ENCODE measurements at places on chromosomes 12 and 14.
A peak's percentile ranks its signal among the peaks of the same experiment; 100 is the strongest.

GRCh38 chr12:76890151-76891143 lies 11.6 kb upstream of the CSRP2 start:
- no peak for DNase-seq

GRCh38 chr14:50388256-50388931 lies 8.3 kb downstream of the CDKL1 start:
- no peak for DNase-seq

DNA sequence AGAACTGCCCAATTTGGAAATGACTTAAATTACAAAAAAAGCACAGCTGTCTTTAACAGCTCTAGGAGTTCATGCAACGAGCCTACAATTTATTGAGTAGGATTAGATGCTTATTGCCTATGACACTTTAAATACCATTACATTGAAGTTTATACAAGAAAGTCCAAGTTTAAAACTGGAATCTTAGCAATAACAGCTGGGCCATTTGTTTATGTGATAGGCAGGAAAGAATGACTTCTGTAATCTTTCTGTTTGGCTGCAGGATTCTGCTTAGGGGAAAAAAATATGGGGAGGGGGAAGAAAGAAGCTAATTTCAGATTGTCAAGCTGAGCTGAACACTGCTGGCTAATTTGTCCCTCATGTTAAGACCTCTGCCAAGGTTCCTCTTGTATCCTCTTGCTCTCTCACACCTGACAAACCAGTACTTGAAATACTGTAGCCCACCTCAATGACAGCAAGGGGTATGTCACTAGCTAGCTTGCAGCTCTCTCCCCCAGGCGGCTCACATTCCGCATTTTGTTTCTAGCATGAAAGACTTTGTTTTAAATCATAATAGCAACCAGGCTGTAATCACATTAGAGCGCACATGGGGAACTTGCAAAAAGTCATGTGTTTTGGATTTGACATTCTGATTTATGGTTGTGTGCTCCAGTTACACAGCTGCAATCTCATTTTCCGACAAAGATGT lies 384.8 kb downstream of the BMP4 start:
- no peak for DNase-seq

DNA sequence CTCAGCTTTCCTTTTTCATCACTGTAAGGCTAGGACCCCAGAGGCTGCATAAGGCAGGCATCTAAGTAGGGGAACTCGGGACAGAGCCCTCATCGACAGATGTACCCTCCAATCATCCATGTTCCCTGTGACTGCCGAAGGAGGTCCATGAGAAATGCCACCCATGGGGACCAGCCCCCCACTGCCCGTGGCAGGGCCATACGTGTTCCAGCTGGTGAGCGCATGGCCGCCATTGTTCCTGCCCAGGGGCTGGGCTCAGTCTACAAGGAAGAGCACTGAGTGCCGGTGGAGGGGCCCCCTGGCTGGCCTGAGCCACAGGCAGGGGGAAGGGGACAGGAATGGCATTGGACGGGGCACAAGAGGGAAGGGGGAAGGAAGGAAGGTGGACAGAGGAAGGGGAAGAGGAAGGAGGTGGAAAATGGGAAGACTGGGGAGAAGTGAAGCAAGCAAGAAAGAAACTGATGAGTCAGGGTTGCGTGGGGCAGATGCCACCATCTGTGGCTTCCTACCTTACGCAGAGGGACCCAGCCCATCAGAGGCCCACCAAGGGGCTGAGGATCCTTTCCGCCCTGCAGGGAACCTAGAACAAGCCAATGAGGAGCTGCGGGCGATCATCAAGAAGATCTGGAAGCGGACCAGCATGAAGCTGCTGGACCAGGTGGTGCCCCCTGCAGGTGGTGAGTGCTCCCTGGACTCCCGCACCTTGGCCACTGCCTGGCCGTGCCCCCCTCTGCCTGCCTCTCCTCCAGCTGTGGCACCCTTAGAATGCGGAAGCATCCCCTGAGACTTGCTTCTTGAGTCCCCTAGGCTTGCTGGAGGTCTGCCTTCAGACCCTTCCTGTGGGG lies 120.6 kb upstream of the FKBP4 start:
- no peak for DNase-seq

GRCh38 chr14:102560458-102561261 lies 31.8 kb upstream of the RCOR1 start:
- DNase-seq, result no peak

GRCh38 chr14:25033358-25033757 lies 16.6 kb downstream of the STXBP6 start:
- DNase-seq, result no peak

GRCh38 chr12:104569346-104570173 lies 112.8 kb downstream of the CHST11 start:
- peak; percentile 17 for DNase-seq

- no peak for DNase-seq
Observed at GRCh38 chr14:55889124-55889523, 229.1 kb upstream of the PELI2 start.

- no peak for DNase-seq
Observed at GRCh38 chr12:39571351-39571750, 48.3 kb downstream of the ABCD2 start.

GRCh38 chr14:33393895-33394368 lies 455.3 kb downstream of the NPAS3 start:
- DNase-seq, result no peak

DNA sequence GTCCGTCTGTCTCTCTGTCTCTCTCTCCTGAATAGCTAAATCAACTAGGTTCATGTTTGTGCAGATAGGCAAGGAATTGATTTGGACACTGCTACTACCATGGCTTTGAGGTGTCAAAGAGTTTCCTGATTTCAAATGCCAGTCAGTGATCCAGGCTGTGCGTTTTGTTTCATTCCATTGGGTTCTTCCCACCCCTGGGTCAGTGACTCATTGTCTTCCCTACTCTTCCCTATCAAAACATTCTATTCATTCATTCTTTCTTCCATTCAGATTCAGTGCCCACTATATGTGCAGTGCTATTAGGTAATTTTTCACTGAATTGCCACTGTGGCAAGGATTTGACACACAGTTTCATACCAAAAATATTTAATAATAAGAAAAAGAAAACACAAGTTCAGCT lies 50.4 kb downstream of the RPH3A start:
- DNase-seq, result no peak

DNA sequence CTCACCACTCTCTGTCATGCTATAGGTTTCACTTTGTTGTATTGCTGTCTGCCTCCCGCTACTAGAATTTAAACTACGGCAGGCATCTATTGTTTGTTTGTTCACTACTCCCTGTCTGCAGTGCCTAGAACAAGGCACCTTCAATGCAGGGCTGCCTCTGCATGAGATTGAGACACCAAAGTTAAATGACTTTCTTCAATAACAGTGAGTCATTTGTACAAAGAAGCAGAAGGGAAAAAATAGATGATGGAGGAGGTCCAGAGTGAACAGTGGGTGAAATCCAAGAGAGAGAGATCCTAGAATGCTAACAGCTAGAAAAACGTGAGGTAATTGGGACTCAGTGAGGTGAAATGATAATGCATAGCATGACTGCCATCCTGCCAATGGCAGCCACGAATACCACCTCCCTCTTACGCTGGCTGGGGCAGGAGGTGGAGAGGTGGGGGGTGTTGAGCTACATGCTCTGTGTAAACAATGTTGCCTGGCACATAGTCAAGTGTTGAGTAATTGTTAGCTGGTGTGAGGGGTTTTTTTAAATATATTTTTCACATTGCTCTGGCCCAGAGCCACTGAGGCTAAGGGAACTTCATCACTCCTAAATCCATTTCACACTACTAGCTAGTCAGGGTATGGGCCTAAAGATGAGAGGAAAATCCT lies 367.6 kb downstream of the RPS29 start:
- no peak for DNase-seq

GRCh38 chr14:67722293-67722692 lies 20.6 kb downstream of the RDH12 start:
- DNase-seq, result no peak

GRCh38 chr12:52353766-52354165 lies 13.5 kb downstream of the KRT85 start:
- DNase-seq, result no peak

DNA sequence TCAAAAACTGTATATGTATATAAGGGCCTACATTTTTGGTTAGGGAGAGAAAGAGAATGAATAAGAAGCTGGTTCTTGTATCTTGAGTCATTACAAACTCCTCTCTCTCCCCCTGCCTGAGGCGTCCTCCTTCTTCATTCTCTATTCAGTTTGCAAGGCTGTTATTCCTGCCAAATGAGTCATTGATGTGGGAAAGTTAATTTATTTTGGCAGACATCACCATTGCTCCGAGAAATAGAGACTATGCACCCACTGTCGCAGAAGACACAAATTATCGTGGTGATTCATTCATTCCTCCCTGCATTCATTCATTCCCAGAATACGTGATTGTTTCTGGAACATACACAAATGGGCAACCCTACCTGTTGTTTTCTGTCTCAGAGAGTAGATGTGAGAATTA lies 112.5 kb upstream of the MED13L start:
- no peak for DNase-seq

- no peak for DNase-seq
Observed at GRCh38 chr14:90453401-90453951, 56.6 kb downstream of the CALM1 start.

- DNase-seq, result no peak
Observed at GRCh38 chr14:54299410-54300363, 97.1 kb upstream of the CDKN3 start.

DNA sequence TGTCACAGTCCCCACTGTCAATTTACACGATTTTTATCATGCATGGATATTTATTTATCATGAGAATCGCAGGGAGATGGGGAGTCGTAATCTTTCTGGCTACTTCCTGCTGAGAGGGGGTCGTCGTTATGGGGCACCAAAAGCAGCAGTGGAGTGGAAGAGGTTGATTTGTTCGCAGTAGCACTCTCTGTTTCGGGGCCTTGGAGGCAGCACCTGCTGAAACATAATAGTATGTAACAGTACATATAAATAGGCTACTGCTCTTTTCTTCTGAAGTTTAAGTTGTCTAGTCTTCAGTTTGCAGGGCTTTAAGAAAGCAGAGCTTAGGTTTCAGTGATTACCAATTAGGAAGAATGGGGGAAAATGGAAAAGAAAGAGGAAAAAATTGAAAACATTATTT lies 3.8 kb downstream of the SOAT2 start:
- DNase-seq, result no peak

DNA sequence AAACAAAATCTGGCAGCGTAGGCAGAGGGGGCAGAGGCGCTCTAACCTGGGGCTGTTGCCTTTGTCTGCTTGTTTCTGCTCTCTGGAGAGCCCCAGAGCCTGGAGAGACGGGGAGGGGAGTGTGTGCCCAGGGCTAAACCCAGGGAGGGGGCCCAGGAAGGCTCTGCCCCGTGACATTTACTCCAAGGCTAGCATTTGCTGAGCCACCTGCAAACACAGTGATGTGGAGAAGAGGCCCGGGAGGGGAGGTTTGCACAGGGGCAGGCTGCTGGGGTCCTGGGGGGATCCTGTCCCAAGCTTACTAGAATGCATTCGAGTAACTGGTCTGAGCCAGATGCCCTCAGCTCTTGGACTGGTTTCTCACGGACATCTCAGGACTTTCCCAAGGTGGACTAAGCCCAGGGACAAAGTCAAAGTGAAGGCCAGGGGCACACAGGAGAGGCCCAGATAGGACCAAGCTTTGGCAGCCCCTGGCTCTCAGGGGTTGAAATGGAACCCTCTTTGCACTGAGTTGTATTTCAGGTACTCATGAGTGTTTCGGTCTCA lies 12.0 kb downstream of the MEG3 start:
- DNase-seq, result no peak

DNA sequence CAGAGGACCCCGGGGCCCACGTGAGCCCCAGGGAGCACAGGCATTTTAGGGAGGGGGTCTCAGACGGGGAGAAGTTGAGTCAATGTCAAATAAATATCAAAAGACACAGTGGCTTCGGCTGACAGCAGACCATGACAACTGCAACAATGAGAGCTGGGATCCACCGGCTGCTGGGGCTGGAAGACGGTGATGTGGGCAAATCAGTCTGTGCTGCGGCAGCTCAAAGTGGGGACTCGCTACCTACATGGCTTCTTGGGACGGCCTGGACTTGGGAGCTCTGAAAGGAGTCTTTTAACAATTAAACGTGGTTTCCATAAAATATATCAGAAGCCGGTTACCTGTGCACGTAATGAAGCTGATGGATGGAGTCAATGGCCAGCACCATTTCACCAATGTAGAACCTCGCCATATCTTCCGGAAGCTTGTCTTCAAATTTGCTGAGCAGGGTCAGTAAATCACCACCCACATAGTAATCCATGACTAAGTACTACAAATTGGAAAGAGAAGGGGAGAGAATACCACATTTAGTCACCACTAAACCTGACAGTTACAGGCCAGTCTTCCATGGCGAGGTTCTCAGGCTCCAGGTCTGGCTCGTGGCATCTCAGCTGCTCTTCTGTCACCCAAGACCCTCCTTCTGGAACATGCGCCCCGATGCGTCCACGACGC lies 58.0 kb downstream of the CDC42BPB start:
- no peak for DNase-seq

GRCh38 chr14:63214417-63215196 lies 10.4 kb downstream of the RHOJ start:
- DNase-seq, result no peak

DNA sequence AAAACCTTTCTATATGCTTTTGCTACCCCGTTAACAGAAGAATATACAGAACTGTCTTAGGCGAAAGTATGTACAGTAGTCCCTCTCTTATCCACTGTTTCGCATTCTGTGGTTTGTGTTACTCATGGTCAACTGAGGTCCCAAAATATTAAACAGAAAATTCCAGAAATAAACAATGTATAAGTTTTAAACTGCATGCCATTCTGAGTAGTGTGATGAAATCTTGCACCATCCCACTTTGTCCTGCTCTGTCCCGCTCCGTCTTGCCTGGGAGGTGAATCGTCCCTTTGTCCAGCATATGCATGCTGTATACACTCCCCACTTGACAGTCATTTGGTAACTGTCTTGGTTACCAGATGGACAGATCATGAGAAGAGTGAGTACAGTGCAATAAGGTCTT lies 70.1 kb upstream of the STRN3 start:
- DNase-seq, result no peak

GRCh38 chr14:60639674-60640073 lies 9.6 kb downstream of the SIX1 start:
- no peak for DNase-seq

DNA sequence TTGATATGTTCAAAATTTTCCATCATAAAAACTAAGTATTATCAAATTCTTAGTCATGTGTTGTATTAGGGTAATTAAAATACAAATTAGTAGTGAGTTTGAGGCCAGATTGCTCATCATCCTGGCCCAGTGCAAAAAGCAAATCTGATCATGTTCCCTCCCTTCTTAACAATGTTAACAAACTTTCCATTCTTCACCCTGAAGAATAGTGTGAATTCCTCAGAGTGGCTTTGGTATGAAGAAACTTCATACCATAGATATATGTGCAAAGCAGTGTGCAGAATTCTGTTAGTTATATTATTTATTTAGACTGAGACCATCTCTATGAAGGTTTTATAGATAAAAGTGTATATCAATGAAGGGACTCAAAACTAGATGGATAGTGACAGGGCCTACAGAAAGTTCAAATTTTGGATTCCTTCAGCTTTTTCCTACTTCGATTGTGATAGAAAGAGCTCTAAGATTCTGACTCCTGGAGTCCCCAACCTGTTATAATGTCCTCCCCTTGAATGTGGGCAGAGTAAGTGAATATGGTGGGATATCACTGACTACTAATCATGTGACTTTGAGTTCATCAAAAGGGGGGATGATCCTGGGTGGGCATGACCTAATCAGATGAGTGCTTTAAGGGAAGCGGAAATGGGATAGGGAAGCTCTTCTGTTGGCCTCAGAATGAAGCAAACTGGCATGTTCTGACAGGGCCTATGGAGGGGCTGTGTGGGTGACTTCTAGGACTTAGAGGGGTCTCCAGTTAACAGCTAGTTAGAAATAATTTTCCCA lies 271.4 kb downstream of the BTG1 start:
- no peak for DNase-seq

- peak; percentile 51 for DNase-seq
Observed at GRCh38 chr14:22549981-22550673, 38.9 kb downstream of the DAD1 start.

GRCh38 chr14:68389943-68390342 lies 402.9 kb downstream of the ZFP36L1 start:
- DNase-seq, result no peak
